ENCODE measurements at places on chromosomes 4 and X.

GRCh38 chr4:122621016-122621507 lies at the start of gene IL21:
Gene IL21 (minus strand): TSS chr4:122621066. CDS start chr4:122621011, 55 bp downstream.
- no peak for DNase-seq

- DNase-seq, result no peak
These were observed 332.7 kb downstream of the UNC5C start for GRCh38 chr4:95215991-95216605.

GRCh38 chrX:53729751-53730150 lies 43.2 kb upstream of the HUWE1 start:
- no peak for DNase-seq

GRCh38 chrX:38961936-38962335 lies 160.7 kb downstream of the MID1IP1 start:
- DNase-seq, result no peak

DNA sequence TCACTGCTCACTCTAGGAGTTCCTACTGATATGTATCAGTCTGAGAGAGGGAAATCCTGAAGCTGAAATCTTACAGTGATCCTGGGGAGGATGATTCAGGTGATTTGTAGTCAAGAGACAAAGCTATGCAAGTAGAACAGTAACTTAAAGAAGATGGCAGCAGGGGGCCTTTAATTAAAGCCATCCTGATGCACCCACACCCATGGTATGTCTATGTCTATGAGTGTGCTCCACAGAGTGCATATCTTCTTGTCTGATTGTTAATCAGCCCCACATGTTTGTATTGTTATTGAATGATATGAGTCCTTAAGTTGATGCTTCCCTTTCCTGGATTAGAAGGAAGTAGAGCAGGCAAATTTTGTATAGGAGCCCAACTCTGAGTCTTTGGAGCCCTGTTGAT lies 78.8 kb downstream of the NHS start:
- no peak for DNase-seq

DNA sequence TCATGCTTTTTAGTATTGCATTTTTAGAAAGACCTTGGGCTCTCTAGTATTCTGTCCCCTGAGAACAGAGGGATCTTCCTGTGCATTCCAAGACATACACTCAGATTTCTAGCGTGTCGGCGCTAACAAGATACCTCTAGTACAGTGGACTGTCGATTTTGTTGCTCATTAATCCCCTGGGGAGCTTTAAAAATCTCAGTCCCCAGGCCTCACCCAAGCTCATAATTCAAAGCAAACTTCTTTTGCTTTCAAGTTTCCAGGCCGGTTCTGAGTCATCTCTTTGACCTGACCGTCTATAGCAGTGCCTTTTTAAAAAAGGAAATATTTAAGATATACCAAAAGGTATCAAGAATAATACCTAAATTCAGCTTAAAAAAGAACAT lies 137.0 kb downstream of the AMMECR1 start:
- no peak for DNase-seq

GRCh38 chr4:26709246-26709645 lies 125.4 kb downstream of the TBC1D19 start:
- no peak for DNase-seq

- DNase-seq, result no peak
These were observed 27.6 kb downstream of the C4orf50 start for GRCh38 chr4:5990446-5991160.

GRCh38 chrX:7220121-7220520 lies 72.2 kb upstream of the PUDP start:
- DNase-seq, result no peak

DNA sequence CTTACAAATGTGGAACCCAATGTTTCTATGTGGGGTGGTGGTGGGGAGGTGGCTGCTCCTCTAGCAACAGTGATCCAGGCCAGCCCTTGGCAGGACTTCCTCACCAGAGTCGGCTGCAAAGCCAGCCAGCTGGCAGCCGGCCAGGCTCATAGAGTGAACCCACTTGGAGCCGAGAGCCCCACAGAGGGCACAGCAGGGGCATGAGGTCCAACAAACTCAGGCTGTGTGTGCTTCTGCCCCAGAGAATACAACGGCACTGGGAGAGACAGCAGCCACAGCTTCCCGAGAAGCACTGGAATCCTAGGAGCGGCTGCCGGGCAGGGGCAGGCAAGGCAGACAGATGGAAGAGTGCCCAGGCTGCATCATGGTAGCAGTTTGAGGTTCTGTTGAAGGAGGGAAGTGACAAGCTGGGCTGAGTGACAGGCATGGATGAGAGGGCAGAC lies 23.5 kb upstream of the SOWAHD start:
- no peak for DNase-seq

GRCh38 chr4:7264694-7265093 lies 72.4 kb downstream of the SORCS2 start:
- DNase-seq, result no peak

- DNase-seq, result no peak
These were observed 62.9 kb downstream of the MID1IP1 start for GRCh38 chrX:38864165-38864564.

DNA sequence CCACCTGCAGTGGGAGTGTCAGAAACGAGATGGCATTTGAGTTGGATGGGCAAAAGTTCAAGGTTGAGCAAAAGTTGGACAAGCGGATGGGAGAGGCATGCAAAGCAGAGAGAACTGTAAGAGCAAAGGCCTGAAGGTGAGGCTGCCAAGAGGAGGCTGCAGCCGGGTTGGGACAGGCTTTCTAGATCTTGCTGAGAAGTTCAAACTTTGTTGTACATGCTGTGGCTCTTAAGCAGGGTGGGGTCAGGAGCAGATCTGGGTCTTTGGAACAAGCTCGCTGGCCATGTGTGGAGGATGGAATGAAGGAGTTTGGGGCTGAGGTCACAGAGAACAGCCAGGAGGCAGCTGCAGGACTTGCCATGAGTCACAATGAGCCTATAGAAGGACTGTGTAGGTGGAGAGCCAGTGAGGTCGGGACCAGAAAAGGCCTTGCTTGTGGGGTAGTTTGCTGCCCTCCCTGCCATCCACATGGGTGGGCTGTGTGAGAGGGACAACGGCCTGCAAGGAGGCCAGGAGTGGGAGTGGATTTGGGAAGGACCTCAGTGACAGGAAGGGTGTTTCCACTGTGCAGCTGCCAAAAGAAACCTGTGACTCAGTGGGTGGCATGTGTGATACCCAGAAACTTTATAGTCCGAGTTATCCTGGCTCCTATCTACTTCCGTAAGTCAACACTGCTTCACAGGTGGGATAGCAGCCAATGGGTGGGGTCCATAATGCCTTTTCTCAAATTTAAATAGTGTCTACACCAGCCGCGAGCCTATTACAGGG lies 210.4 kb downstream of the MID1IP1 start:
- no peak for DNase-seq

DNA sequence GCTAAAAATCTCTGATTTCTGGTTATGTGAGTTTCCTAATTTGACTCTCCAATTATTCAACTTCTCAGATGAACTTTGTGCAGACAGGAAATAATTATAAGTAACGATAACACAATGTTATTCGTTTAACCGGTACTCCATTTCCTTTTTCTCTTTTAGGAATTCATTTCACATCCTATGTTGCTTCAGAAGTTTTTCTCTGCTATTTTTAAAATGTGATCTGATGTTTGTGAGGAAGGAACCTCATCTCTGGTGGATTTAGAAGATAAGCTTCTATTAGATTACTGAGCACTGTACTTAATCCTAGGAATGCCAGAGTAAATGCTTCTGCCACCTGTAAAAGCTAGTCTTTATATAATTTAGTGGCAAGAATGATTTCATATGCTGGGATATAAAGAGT lies 116.0 kb upstream of the ETNPPL start:
- DNase-seq, result no peak

DNA sequence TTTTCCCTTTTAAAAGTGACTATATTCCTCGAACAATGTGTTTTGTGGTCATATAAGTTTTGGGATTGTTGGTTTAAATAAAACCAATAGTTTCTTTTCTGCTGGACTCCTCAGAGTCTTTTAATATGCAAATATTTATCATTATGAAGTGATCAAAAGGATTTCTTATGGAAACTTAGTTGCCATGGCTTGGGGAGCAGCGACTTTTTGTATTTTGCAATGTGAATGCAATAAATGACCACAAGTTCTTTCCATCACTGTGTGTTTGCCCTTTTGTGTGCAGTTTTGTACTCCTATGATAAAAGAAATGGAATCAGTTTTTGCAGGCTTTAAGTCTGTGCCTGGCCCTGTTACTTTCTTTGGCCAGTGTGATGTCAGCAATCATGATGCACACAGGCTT lies 68.5 kb upstream of the NUDT6 start:
- no peak for DNase-seq

GRCh38 chr4:793093-793861 lies 32.7 kb downstream of the CPLX1 start:
- DNase-seq, result no peak

- no peak for DNase-seq
These were observed 118.8 kb downstream of the SMIM20 start for GRCh38 chr4:26032630-26033317.

DNA sequence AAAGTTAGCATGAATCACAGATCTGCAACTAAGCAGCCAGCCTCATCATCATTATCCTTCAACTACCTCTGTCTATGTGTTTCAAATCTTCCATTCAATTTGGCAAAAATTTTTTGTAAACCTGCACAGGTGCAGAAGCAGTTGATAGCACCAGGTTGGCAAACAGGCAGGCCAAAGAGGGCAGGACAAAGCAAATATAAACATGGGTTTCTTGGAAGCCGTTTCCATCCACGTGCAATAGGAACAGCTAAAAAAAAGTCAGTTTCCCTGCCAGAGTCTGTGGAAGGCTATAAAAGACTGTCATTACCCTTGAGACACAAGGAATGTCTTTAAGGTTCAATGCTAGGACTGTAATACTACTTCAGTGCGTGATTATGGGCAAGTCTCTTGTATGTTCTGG lies 253.2 kb downstream of the PDHA2 start:
- DNase-seq, result no peak

GRCh38 chrX:153897899-153898298 lies 6.6 kb upstream of the AVPR2 start:
- no peak for DNase-seq

- no peak for DNase-seq
These were observed at the start of gene GPR50 for GRCh38 chrX:151176231-151176750. Gene GPR50 (plus strand): TSS chrX:151176584. CDS start chrX:151176722, 138 bp downstream.

- DNase-seq, result no peak
These were observed 83.4 kb downstream of the UCHL1 start for GRCh38 chr4:41339812-41340809.

GRCh38 chr4:76206222-76206942 lies 7.2 kb downstream of the SCARB2 start:
- DNase-seq, result no peak

GRCh38 chr4:47198791-47199190 lies 167.4 kb downstream of the GABRB1 start:
- no peak for DNase-seq

- no peak for DNase-seq
These were observed 22.9 kb upstream of the PUDP start for GRCh38 chrX:7170898-7171297.

- no peak for DNase-seq
These were observed 49.3 kb downstream of the NPNT start for GRCh38 chr4:105944540-105944939.

- DNase-seq, result no peak
These were observed 11.1 kb upstream of the GPM6A start for GRCh38 chr4:175823015-175823742.

GRCh38 chr4:663438-664428 lies 10.3 kb downstream of the ATP5ME start:
- no peak for DNase-seq

DNA sequence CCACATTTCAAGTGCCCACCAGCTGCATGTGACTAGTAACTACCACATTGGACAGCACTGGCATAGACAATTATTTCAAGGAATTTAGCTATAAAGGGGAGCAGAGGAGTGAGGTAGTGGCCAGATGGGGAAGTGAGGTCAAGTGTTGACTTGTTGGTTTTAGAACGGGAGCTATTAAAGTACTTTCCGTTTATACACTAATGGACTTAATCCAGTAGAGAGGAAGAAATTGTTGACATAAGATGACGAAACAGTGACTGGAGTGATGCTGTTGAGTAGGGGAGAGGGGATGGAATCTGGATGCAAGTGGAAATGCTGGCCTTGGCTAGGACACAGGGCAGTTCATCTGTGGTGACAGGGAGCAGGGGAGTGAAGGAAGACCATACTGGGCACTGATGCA lies 154.4 kb downstream of the AMMECR1 start:
- DNase-seq, result no peak

GRCh38 chr4:146488495-146489174 lies 33.1 kb downstream of the SLC10A7 start:
- no peak for DNase-seq

GRCh38 chrX:152044383-152044782 lies 69.9 kb upstream of the GABRE start:
- DNase-seq, result no peak

- DNase-seq, result no peak
These were observed 49.0 kb downstream of the GBA3 start for GRCh38 chr4:22741744-22742143.

DNA sequence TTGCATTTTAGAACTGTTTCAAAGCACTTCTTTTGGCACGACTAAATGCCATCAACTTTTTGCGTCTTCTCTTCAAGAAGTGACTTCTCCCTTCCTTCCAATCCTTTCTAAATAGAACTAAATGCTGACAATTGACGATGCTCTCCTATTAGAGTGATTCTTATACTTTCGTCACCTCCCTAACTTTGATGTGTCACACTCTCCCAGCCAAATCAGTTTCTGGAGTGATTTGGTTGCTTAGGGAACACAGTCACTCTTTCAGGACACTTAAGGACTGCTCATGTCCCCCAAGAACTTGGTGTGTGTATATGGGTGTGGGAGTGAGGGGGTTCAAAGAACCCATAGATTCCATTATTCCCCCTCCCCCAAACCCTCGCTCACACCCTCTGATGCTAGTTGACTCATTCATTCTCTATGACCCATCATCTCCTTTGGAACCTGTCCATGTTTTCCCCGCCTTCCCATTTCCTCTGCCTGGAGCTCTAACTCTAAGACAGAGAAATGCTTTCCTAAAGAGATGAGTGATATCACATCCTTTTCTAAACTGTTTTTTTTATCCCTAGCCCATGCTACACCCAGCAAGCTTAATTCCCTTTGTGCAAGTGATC lies 26.8 kb upstream of the AREG start:
- DNase-seq, result no peak

DNA sequence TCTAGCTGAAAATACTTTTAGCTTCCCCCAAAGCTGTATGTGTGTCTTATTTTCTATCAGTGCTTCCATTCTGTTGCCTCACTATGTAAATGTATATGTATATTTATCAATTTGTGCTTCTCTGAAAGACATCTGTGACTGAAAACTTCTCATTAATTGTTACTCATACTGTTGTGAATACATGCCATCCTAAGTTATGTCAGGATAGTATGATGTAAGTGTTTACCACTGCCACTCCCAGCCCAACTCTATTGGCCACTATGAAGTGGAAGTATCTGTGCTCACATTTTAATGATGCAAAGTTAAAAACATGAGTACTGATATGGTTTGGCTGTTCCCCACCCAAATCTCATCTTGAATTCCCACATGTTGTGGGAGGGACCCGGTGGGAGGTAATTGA lies 24.4 kb downstream of the GATB start:
- DNase-seq, result no peak

GRCh38 chr4:88735564-88735963 lies 37.9 kb upstream of the NAP1L5 start:
- no peak for DNase-seq

- no peak for DNase-seq
These were observed 115.0 kb downstream of the SMIM20 start for GRCh38 chr4:26028793-26029567.
